Motor neuron (in vitro differentiated cells): ENCODE measurements at places on chromosomes 5 and 9. TPM values are rescaled to one million over a fixed set of nuclear protein-coding genes. Genes with fewer than 3 reads are reported as not detected.

DNA sequence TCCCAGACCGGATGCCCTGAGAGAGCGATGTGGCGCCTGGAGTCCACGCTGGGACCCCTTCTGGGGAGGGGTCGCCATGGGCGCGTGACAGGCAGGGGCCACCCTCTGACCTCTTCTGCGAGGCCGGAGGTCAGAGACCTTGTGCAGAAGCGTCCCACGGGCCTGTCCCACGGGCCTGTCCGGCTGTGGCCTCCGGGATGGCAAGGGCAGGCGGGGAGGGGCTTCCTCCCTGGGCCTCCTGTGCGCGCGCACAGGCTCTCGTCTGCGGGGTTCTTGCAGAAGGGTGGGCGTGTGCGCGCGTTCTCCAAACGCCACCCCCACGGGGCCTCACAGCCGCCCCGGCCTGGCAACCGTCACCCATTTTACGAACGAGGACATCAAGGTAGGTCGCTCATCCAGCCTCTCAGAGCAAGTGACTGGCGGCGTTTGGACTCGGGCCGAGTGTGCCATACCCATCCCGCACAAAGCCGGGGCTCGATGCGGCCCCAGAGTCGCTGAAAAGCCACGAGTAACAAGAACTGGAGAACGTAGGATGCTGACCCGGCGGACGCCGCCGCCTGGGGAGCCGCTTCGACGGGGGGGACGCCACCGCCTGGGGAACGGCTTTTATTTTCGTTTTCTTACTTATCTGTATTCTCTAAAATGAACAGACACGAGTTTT lies 897 bp downstream of the AHRR start:
- no peak for ATAC-seq

GRCh38 chr5:44401611-44402010 lies 12.4 kb upstream of the FGF10 start:
- no peak for ATAC-seq

- no peak for ATAC-seq
Measured at GRCh38 chr9:1440256-1440655, 390.1 kb downstream of the DMRT2 start.

- no peak for ATAC-seq
Measured at GRCh38 chr5:121596882-121597281, 254.8 kb upstream of the FTMT start.

DNA sequence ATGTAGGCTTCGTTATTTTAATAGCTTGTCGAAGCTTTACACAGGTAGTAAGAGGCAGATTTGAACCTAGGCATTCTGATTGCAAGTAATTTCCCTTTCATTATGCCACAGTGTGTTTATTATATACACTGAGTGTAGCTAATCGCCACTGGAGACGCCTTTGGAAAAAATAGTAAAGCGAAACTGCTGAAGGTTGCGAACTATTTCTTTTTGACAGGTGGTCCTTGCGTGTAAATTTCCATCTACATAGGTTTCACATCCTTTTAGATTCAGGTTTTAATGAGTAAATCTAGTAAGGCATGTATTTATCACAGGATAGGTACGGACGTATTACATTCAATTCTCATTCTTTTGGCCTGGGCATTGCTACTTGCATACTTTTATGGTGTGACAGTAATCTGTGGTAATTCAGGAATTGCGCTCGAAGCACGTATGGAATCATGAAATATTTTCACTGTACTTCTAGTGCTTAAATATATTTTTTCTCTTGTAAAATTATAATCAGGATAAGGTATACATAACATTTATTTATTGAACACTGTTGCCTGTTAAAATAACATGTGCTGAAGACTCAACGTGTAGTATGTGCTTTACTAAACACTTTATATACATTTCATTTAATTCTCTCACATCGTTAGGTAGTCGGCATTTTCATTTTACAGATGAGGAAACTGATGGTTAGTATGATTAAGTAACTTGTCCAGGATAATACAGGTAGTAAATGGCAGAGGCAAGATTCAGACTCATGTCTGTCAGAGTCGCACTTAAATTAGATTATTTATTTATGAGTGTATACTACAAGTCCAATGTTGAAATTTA lies 1.8 kb downstream of the MARCHF6 start:
- no peak for ATAC-seq

- ATAC-seq = no peak
Measured at GRCh38 chr9:1454616-1455347, 404.6 kb downstream of the DMRT2 start.

GRCh38 chr9:89311346-89312221 lies 589 bp downstream of the CKS2 start:
- peak; percentile 15 for ATAC-seq

GRCh38 chr9:135123773-135124134 lies 36.3 kb downstream of the OLFM1 start:
- ATAC-seq = no peak

DNA sequence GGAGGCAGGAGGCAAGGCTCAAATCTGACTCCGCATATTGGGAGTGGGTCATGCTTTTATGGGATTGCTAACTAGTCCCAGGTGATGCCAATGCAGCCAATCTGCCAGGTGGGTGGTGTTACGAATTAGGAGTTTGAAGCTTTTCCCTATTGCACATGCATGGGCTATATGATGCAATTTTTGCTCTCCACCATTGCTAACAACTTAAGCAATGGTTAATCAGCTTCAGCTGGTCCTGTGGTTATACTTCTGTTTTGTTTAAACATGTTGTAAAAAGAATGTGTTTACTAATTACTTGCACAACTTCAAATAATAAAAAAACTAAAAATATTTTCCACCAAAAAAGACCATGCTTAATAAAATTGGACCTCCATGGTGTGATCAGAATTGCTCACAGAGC lies 55.7 kb downstream of the SHC3 start:
- no peak for ATAC-seq

- ATAC-seq = no peak
Measured at GRCh38 chr5:132214491-132214890, 13.2 kb downstream of the P4HA2 start.

GRCh38 chr5:179470201-179470600 lies 80.2 kb upstream of the RUFY1 start:
- no peak for ATAC-seq

DNA sequence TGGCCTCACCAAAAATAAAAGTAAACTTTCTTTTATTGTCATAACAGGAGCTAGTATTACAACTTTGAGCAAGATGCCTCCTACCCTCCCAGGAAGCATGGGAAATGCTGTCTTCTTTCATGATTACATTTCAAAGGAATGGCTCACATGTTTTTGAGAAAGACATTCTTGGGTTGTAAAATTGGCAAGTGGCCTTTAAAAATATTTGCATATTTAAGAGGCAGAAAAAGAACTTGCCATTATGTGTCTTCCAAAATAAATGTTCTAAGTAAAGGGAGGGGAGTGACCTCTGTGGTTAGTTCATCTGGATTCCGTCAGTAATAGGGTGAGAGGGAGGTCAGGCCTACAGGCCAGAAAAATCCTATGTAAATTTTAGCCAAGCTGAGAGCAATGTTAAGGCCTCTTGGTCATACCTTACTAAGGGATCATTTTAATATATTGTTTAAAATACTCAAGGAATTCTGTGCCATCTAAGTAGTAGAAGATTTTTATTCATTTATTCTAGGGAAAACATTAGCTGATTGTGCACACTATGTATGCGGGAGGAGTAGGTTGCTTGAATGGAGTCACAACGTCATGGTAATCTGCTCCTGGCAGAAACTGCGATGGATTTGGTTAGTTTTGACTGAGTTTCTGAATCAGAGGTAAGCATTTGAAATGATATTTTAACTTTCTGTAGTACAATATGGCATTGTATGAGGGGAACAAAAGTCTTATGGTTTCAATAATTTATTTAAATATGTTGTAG lies 1485.7 kb upstream of the CDH9 start:
- peak; percentile 80 for ATAC-seq

DNA sequence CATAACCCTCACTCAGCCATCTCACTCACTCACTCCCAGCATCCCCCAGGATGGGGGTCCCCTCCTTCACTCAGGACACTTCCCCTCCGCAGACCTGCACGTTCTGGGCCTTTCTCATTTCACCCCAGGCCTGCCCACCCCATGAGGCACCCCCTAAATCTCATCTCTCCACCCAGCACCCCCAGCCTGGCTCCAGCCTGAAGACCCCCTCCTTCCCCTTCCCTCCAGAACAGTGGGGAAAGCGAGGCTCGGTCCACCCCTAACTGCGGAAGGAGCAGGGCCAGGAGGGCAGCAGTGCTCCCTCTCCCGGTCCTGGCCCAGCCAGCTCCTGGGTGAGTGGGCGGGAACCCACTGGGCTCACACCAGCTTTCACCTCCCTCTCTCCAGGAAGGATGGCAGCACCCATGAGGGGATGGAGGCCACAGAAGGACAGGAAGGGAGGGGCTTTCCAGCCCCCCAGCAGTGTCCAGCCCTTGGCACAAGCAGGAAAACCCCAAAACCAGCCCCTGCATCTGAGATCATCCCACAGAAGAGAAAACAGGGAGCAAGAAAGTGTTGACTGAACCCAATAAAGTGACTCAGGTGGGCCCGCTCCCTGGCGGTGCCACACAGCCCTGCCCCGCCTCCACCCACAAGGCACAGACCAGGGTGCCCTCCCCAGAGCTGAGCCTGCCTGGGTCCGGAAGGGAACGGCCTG lies 55.0 kb downstream of the LRSAM1 start:
- ATAC-seq = no peak

The PCDHB11 gene
- 6.1 and 7.7 TPM in 2 replicates for total RNA-seq

The TAF11L10 gene
- total RNA-seq = 6.9 TPM in 1 of 2 replicates, not detected in the other

The CARTPT gene
- 0.29 TPM in 1 of 2 replicates, not detected in the other for total RNA-seq

The PCDHB8 gene
- total RNA-seq = 2.6 and 8.5 TPM in 2 replicates
